ENCODE measurements at places on chromosomes 2 and 18.

DNA sequence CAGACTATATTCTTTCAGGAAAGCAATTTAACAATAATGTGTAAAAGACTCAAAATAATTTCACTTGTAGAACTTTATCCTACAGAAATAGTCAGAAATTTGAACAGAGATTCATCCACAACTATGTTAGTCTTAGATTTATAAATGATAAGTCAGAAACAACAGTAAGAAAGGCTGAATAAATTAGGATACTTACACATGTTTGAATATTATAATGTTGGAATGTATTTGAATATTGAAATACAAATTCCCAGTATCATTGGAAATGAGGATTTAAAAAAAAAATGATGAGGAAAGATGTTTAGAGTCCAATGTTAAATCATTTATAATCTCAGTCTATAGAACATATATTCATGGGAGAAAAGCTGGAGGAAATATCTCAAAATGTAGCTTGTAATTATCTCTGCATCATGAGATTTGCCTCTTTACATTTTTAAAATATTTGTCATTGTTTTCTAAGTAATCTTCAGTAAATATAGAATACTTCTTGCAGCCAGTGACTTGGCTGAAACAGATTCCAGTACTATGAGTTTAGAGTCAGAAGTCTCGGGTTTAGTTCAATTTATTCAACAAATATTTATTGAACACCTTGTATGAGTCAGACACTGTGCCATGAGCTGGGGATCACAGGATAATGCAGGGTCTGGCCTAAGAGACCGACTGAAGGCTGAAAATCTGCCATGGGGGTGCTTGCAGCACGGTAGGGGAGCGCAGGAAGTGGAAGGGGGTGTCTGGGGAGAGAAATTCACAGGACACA lies 32.3 kb downstream of the CXCR4 start:
- DNase-seq, result no peak

- DNase-seq, result no peak
Observed at GRCh38 chr2:150480241-150480640, 7.2 kb downstream of the RND3 start.

DNA sequence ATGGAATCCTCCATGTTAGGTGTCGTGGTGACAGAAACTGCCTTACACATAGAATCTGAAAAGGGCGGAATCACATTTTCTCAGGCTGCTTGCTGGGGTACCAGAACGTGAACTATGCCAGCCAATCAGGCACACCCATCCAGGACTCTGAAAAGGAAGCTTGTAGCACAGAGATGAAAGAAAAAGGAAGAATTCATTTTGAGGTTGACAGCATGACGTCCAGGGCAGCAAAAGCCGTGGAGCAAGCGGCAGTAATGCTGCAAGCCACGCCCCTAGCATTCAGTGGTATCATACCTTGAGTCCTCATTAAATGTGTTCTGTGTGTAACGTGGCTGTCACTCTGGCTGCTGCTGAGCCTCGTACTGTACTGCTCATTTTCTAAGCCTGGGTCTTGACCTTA lies 304.0 kb downstream of the DYSF start:
- DNase-seq, result no peak

- no peak for DNase-seq
Observed at GRCh38 chr18:48098538-48098937, 168.1 kb upstream of the SMAD2 start.

DNA sequence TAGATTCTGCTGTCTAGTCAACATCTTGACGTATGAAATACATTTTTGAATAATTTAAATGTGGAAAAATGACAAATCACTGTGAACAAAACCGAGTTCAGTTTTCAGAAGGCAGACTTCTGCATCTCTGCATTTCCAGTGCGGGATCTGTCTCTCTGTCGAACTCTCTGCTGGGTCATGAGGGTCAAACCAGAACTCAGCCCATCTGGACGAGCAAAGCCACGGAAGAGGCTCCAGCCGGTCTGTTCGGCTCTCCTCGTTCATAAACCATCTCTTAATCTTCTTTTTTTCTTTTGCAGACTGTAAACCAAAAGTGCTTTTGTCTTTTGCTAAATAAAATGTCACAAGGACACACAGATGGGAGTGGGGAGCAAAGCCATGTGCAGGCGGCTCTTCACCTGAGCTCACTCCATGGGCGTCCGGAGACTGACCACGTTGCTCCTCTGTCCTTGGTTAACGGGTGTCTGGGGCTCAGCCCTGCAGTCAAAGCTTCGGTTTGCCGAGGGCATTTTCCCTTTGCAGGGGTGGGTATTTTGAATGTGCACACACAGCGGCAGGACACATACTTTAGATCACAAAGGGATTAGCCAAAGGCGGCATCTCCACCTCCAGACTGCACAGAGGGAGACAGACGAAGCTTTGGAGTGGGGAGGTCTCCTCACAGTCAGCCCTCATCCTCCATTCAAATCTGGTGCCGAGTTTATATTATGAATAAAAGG lies 737.9 kb upstream of the SALL3 start:
- DNase-seq, result no peak

DNA sequence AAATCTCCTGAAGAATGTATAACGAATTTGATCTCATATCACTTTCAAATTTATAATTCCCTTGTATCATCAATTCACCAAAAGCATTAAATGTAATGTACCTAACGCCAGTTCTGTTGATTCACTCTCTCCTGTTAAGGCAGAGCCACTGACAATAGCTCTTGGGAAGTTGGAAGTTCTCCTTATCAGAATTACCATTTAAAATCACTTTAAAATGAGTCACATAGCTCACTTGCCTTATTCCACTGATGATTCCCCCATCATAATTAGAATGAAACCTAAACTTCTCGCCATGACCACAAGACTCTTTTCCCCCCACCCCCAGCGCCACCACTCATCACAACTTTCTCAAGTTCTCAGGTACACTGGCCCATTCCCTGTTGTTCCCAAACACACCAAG lies 117.1 kb downstream of the PID1 start:
- no peak for DNase-seq

DNA sequence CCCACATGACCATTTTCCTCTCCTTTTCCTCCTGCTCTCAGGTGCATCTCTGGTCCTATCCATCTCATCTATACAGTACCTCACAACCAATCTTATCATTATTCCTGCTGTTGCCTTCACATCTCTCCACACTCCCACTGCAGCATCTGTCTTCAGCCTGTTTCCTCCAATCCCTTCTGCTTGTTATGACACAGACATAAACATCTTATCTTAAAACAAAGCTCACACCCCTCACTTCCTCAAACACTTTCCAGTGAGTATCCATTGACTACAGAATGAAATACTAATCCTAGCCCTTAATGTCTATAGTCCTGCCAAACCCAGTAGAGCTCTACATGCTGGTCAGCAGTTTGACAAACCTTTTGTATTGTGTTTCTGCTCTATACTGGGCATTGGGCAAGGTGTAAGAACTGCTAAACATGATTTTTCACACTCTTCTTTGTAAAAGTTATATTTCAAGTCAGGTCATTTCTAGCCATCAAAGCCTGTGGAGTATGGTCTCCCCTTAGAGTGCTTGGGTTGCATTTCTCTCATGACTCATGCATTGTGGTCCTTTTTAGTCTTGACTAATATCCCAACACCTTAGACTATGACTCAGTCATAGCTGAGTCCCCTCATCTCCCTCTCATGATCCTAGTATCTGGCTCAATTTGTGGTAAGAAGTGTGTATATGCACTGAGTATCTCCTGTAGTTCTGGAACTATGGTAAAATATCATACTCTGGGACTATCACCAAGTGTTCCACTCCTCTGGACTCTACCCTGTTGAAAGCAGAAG lies 187.0 kb downstream of the CYRIA start:
- no peak for DNase-seq

DNA sequence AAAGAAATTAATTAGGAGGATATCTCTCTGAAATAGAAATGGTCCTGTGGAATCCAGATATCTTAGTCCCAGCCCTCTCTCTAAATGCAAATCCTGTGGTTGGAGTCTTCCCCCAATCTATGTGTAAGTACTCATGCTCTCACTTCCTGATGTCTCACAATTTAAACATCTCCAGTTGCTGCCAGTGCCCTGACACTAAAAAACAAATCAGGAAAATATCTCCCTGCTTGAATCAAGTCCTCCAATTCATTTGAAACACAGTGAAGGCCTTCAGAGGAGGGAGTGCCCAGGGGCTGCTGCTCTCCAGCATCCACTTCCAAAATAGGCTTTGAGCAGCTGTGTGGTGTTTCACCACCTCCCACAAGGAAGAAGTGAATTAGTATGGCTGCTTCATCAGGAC lies 413.8 kb downstream of the RAD51AP2 start:
- no peak for DNase-seq

DNA sequence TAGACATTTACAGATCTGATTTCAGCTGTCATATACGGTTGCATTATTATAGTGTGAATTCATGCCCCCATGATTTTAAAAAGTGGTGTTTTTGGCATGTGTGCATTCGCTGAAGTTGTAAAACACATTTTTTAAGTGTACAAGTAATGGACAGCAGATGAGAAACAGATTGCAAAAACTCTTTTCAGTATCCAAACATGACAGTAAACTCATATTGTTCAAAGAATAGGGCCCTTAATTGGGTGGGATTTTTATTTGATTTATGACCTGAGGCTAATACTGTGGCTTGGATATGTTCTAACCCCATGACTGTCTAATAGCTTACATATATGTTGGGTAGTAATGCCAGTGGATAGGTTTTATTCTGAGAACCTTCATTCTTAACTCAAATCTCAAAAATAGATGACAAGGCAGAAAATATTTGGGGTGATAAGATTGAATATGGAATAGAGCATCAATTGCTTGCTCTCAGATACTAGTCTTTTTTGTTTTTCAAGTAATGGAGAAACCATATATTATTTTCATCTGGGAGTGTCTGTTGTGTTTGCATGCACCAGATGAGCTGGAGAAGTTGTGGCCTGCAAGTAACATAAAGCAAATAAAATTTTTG lies 118.6 kb downstream of the PARD3B start:
- no peak for DNase-seq

GRCh38 chr2:112483042-112483473 lies 1.1 kb downstream of the TTL start:
- no peak for DNase-seq

DNA sequence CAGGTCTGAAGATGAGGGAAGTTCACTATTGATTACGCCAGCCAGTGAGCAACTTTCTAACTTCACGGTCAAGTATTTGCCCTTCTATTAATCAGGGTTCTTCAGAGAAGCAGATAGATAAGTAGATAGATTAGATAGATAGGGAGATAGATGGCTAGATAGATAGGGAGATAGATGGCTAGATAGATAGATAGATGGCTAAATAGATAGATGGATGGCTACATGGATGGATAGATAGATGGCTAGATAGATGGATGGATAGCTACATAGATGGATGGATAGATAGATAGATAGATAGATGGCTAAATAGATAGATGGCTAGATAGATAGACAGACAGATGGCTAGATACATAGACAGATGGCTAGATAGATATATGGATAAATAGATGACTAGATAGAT lies 4.8 kb upstream of the INPP5D start:
- DNase-seq, result no peak

DNA sequence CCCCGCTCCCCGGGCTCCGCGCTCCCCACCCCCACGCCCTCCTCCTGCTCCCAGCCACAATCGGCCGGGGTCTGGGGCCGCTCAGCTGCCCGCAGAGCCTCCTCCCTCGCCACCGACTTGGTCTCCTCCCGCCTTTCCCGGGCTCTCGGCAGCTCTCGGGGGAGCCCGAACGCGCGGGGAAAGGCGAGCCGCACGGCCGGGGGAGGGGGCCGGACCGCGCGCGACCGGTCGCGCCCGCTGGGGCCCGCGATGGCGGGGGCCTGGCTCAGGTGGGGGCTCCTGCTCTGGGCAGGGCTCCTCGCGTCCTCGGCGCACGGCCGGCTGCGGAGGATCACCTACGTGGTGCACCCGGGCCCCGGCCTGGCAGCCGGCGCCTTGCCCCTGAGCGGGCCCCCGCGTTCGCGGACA lies 327 bp downstream of the LTBP1 start:
- DNase-seq, result peak; percentile 58

DNA sequence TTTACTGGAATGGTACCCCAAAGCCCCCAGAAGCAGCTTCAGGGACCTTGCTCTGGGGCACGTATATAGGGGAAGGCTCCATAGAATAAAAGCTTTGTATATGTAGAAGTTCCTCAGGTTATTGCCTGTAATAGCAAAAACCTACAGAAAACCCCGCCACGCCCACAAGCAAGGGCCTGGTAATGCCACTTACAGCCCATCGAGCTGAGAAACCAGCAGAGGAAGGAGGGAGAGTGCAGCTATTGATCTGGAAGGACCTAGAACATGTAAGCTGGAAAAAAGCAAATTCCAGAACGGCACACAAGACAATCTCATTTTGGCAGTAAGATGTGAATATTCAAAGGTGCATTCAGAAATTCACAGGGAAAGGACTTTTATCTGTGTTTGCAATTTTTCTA lies 15.8 kb downstream of the HS1BP3 start:
- DNase-seq, result no peak

Data from activated CD8-positive, alpha-beta memory T cell treated with anti-CD3 and anti-CD28 coated beads, Interleukin-2, amount 50 U/mL, for 48 hours (primary cell).